Activated T-helper 2 cell treated with anti-CD3 and anti-CD28 coated beads, Interferon-gamma antibody, Interleukin-2, Interleukin-4, amounts not matched to agents 10 μg/mL and 5 μg/mL and 100 μg/mL, durations not matched to agents 14 hours and 24 hours and 36 hours (primary cell): ENCODE measurements at places on chromosomes 7 and 10. TPM values are rescaled to one million over a fixed set of nuclear protein-coding genes. Genes with fewer than 3 reads are reported as not detected.

GRCh38 chr7:953547-954327 lies 743 bp downstream of the ADAP1 start:
- peaks cover 8% of the 10 kb centered on the region for H3K27me3 ChIP-seq
- peaks cover 2% of the 10 kb centered on the region for H3K4me1 ChIP-seq
- peak overlapping the region; percentile 52 for H3K4me3 ChIP-seq

The TRIM74 gene
- 0.43 and 0.69 TPM in 2 replicates for total RNA-seq

The PKD2L1 gene
- not detected in 2 replicates for total RNA-seq

- peaks cover 77% of the 10 kb centered on the region for H3K36me3 ChIP-seq
- no peak overlapping the region for H3K4me3 ChIP-seq
- H3K27me3 ChIP-seq = no peaks in the 10 kb centered on the region
- no peak overlapping the region for H3K27ac ChIP-seq
- no peak for DNase-seq
- peaks cover 1% of the 10 kb centered on the region for H3K4me1 ChIP-seq
Observed at GRCh38 chr10:90889636-90890035, 17.9 kb downstream of the RPP30 start.

DNA sequence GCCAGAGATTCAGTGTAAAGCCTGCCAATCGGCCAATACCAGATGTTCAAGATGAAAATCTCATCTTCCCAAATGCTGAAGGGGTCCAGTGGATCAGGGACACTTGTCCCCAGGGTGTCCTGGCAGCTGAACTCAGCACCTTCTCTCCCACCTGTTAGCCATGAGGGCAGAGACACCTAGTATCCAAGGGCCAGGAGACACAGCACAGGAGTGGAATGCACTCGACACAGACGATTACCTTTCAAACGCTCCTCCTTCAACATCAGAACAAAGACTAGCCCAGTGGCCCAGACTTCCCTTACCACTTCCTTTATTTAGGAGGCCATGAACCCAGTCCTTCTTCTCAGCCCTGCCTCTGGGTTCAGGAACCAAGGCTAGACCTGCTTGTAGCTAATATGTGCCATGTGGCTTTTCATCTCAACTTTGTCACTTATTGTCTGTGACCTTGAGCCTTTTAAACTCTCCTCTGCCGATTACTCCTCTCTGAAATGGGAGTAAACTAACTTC lies 180.3 kb upstream of the PLXNA4 start:
- no peak for DNase-seq
- no peak overlapping the region for H3K4me3 ChIP-seq
- H3K36me3 ChIP-seq = no peaks in the 10 kb centered on the region
- no peaks in the 10 kb centered on the region for H3K27me3 ChIP-seq
- no peaks in the 10 kb centered on the region for H3K4me1 ChIP-seq

GRCh38 chr10:2471811-2472210 lies 595.5 kb upstream of the PFKP start:
- H3K27ac ChIP-seq = no peak overlapping the region
- no peak overlapping the region for H3K4me3 ChIP-seq
- no peaks in the 10 kb centered on the region for H3K36me3 ChIP-seq
- H3K27me3 ChIP-seq = no peaks in the 10 kb centered on the region
- no peaks in the 10 kb centered on the region for H3K4me1 ChIP-seq

- no peak for DNase-seq
- peaks cover 19% of the 10 kb centered on the region for H3K4me1 ChIP-seq
- no peaks in the 10 kb centered on the region for H3K27me3 ChIP-seq
- no peak overlapping the region for H3K4me3 ChIP-seq
Observed at GRCh38 chr10:58341947-58342346, 7.1 kb downstream of the UBE2D1 start.

DNA sequence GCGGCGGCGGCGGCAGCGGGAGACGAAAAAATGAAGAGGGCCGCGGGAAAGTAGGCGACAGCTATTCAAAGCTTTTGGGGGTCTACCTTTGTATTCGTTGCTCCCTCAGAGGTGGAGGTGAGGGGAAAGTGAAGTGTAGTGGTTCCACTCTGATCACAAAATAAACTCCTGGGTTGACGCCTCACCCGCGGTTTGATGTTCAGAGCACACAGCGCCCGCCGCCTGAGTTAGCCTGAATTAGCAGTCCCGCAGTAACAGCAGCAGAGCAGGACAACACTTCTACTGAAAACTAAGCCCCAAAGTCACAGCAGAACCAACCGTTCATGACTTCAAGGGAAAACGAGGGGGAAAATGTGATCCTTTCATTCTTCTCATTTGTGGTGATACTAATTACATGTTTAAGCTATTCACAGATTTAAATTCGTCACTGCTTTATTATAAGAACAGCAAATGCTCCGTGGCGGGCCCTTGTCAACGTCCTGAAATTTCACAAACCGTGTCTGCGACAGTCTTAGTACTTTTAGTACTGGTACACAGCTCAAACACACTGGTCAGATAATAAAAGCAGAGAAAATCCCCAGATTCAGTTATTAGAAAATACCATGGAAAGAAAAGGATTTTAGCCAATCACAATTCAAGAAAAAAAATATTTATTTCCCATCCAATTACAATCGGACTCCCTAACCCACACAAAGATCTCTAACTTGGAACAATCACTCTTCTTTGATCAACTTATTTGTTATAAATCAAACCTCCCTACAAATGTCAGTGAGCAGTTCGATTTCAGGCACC lies 563 bp upstream of the JMJD1C start:
- peak overlapping the region; percentile 91 for H3K4me3 ChIP-seq
- DNase-seq = no peak
- H3K4me1 ChIP-seq = peaks cover 14% of the 10 kb centered on the region
- peak overlapping the region; percentile 58 for H3K27ac ChIP-seq
- H3K27me3 ChIP-seq = peaks cover 32% of the 10 kb centered on the region
- H3K36me3 ChIP-seq = no peaks in the 10 kb centered on the region

DNA sequence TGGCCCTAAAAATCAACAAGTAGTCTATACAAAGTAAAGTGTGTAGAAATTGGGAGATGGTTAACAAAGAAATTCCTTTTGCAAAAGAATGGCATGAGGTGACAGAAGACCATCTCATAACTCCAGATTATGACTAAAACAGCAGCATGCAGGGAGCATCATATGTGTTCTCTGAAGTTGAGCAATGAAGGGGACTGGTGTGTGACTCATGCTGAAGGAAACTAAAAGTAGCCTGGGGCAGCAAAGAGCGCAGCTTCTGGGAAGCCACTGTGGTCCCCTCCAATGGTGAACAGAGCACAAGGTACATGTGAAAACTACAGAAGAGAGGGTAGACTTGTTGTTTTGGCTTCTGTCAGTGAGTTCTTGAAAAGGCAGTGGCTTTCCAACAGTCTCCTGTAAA lies 133.4 kb downstream of the MACC1 start:
- H3K27ac ChIP-seq = no peak overlapping the region
- H3K4me3 ChIP-seq = no peak overlapping the region
- H3K4me1 ChIP-seq = no peaks in the 10 kb centered on the region
- H3K36me3 ChIP-seq = no peaks in the 10 kb centered on the region
- no peak for DNase-seq

DNA sequence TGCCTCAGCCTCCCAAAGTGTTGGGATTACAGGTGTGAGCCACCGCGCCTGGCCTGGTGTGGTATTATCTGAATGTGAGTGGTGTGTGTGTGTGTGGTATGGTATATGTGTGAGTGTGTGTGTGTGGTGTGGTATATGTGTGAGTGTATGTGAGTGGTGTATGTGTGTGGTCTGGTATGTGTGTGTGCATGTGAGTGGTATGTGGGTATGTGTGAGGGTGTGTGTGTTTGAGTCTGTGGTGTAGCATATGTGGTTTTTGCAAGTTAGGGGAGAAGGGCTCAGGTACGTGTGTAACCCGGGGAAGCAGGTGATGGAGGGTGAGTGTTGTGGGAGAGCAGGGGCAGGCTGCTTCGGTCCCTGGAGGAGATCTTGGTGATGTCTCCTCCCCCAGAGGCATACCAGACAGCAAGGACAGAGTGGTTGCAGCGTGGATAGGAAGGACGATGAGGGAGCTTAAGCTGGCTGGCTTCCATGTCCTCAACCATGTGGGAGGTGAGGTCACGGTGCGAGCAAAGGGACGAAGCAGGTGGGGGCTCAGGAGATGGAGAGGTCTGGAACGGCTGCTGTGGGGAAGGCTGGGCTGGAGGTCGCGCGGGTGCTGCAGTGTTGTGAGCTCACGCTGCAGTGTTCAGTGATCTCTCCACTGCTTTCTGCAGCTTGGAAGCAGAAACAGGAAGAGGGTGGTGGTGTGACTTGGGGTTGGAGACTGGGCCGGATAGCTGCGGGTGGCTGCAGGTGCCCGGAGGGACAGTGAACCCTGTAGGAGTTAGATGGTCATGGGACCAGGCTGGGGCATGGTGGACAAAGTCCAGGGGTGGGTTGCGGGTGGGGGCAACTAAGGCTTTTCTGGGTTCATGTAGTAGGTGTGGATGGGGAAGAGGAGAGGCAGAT lies 5.0 kb downstream of the ZYX start:
- H3K4me1 ChIP-seq = peaks cover 19% of the 10 kb centered on the region
- no peak overlapping the region for H3K4me3 ChIP-seq
- peaks cover 25% of the 10 kb centered on the region for H3K36me3 ChIP-seq
- H3K27ac ChIP-seq = no peak overlapping the region
- H3K27me3 ChIP-seq = no peaks in the 10 kb centered on the region
- DNase-seq = peak; percentile 40

- no peak overlapping the region for H3K4me3 ChIP-seq
- no peaks in the 10 kb centered on the region for H3K4me1 ChIP-seq
- no peak for DNase-seq
- H3K27ac ChIP-seq = no peak overlapping the region
- no peaks in the 10 kb centered on the region for H3K36me3 ChIP-seq
- peaks cover 18% of the 10 kb centered on the region for H3K27me3 ChIP-seq
Observed at GRCh38 chr10:89134963-89135362, 72.2 kb downstream of the CH25H start.

DNA sequence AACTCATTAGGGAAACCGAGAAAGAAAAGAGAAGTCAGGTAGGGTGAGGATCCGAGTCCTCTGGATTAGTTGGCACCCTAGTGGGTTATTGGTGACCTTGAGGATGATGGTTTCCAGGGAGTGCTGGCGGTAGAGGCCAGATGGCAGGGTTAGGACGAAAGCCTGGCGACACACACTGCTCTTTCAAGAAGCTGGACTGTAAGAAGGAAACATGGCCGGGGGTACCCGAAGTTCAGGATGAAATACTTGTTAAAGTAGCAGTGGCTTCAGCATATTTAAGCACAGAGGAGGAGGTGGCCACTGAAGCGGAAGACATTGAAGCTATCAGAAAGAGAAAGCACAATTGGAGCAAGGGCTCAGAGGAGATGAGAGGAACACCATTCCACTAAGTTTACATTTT lies 224.6 kb downstream of the RELN start:
- no peak overlapping the region for H3K4me3 ChIP-seq
- no peaks in the 10 kb centered on the region for H3K36me3 ChIP-seq
- no peak overlapping the region for H3K27ac ChIP-seq
- H3K4me1 ChIP-seq = no peaks in the 10 kb centered on the region
- no peak for DNase-seq

GRCh38 chr7:1122832-1123501 lies 35.1 kb downstream of the GPER1 start:
- no peaks in the 10 kb centered on the region for H3K27me3 ChIP-seq
- no peaks in the 10 kb centered on the region for H3K36me3 ChIP-seq
- no peak overlapping the region for H3K27ac ChIP-seq
- peaks cover 5% of the 10 kb centered on the region for H3K4me1 ChIP-seq
- H3K4me3 ChIP-seq = no peak overlapping the region
- no peak for DNase-seq

DNA sequence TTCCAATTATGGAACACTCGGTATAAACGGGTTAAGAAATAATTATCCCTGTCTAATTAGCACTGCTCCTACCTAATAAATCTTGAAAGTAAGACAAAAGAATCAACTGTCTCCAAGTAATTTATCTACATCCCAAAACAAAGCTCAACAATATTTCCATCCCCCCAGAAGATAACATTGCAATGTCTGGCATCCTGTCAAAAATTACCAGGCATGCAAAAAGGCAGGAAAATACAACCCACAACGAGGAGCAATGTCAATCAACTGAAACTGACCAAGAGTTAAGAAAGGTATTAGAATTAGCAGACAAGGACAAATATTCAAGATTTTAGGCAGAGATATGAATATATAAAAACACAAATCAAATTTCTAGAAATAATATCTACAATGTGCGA lies 84.5 kb upstream of the SVIL start:
- no peak overlapping the region for H3K4me3 ChIP-seq
- H3K4me1 ChIP-seq = peaks cover 5% of the 10 kb centered on the region
- H3K36me3 ChIP-seq = peaks cover 16% of the 10 kb centered on the region

The WDFY4 gene
- total RNA-seq = 0.18 and 0.21 TPM in 2 replicates

DNA sequence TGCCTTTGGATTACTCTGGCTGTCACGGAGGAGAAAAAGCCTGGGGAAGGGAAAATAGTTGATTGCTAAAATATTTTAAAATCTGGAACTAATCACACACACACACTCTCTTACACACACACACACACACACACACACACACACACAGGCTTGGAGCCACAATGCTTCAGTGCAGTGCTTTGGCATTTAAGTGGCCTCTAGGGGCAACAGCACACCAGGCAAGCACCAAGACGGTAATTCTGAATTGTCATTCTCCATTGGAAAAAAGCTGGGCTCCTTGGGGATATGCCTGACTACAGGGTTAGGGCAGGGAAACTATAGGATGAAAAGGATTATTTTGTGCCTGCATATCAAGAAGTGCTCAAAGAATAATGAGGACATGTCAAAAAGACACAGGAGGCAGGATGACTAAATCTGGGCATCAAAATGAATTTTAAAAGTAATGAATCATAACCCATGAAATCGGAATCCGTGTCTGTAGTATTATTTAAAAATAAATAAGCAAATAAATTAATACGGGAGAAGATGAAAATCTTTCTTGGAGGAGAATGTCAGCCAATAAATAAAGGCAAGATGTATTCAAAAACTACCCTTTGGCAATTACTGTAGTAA lies 30.4 kb upstream of the DDC start:
- no peak overlapping the region for H3K4me3 ChIP-seq
- H3K36me3 ChIP-seq = peaks cover 16% of the 10 kb centered on the region
- H3K4me1 ChIP-seq = peaks cover 58% of the 10 kb centered on the region
- no peaks in the 10 kb centered on the region for H3K27me3 ChIP-seq
- peak overlapping the region; percentile 75 for H3K27ac ChIP-seq

- peaks cover 4% of the 10 kb centered on the region for H3K4me1 ChIP-seq
- no peak overlapping the region for H3K27ac ChIP-seq
- no peaks in the 10 kb centered on the region for H3K36me3 ChIP-seq
Observed at GRCh38 chr7:106392590-106392989, 107.8 kb upstream of the NAMPT start.

The RAMP3 gene
- total RNA-seq = 0.14 TPM in 2 replicates

DNA sequence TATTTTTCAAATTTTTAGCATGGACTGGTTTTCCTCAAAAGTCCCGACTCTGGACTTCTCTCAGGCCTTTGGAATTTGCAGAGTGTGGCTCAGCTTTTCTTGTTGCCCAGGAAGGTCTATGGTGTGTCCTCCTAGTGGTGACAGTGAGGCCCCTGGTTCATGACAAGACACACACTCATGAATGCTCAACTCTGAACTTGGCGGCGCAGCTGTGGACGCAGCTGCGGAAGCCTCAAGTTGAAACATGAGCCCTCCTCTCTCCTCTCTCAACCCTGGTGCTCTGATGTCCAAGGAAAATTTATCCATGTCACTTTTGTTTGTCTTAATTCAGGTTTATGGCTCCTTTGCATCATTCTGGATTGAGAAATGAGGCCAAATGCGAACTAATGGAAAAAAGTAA lies 183.9 kb downstream of the HECW1 start:
- H3K27me3 ChIP-seq = peaks cover 20% of the 10 kb centered on the region
- no peak overlapping the region for H3K4me3 ChIP-seq
- H3K4me1 ChIP-seq = no peaks in the 10 kb centered on the region
- H3K27ac ChIP-seq = no peak overlapping the region
- DNase-seq = no peak

The SLC13A1 gene
- not detected in 2 replicates for total RNA-seq

- H3K4me3 ChIP-seq = peak overlapping the region; percentile 19
- peaks cover 15% of the 10 kb centered on the region for H3K27me3 ChIP-seq
- H3K27ac ChIP-seq = peak overlapping the region; percentile 16
- H3K4me1 ChIP-seq = peaks cover 21% of the 10 kb centered on the region
- no peak for DNase-seq
Observed at GRCh38 chr10:70657041-70657440, 15.3 kb upstream of the ADAMTS14 start.
